ENCODE measurements at places on chromosomes 3 and 15. TPM values are rescaled to one million over a fixed set of nuclear protein-coding genes. Genes with fewer than 3 reads are reported as not detected.
A peak's percentile ranks its signal among the peaks of the same experiment; 100 is the strongest.

- DNase-seq = peak; percentile 80
These were observed at the start of gene TBC1D2B for GRCh38 chr15:78077053-78077870. Gene TBC1D2B (minus strand): TSS chr15:78077711. CDS start chr15:78077652, 59 bp downstream.

GRCh38 chr3:182913889-182914288, 66.4 kb downstream of the DCUN1D1 start:
- no peak for DNase-seq

DNA sequence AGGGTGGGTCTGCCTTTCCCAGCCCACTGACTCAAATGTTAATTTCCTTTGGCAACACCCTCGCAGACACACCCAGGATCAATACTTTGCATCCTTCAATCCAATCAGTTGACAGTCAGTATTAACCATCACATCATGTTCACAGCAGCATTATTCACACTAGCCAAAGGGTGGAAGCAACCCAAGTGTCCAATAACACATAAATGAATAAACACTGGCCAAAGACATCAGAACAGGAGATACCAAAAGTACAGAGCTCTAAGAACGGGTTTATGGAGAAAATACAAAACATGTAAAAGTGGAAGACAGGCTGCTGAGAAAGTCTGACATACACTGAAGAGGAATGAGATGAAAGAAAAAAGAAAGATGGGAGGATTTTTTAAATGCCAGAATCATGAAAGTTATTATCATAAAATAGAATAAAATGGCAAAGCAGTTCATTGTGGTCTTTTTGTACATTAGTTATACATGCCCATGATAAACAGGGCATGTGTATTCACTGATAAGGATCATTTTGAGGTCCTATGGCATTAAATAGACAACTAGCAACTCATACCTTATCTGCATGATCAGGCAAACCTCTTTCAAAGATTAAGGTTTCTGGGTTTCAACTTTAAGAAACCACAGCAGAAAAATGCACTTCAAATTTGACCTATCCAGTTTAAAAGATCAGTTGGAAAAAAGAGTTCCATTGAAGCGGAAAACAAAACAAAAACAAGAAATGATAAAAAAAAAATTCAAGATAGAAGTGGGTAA, 22.9 kb downstream of the DNAAF4 start:
- no peak for DNase-seq

DNA sequence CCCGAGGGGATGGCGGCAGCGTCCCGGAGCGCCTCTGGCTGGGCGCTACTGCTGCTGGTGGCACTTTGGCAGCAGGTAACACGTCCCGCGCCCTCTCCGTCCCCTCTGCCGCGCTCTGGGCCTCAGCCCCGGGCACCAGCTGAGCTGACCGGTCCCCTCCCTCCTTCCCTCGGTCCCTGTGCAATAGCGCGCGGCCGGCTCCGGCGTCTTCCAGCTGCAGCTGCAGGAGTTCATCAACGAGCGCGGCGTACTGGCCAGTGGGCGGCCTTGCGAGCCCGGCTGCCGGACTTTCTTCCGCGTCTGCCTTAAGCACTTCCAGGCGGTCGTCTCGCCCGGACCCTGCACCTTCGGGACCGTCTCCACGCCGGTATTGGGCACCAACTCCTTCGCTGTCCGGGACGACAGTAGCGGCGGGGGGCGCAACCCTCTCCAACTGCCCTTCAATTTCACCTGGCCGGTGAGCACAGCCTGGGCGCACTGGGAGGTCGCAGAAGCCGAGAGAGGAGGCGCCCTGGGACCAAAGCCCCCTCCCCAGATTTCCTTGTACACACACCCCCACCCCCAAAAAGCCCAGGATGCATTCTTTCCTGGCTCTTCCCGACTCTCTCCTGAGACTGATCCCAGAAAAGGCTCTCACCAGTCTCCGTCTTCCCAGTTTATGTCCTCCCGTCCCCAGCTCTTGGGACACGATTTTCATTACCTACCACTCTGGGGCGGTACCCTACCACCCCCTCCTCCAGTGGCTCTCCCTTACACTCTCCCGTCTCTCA, 705 bp downstream of the DLL4 start:
- DNase-seq = peak; percentile 73

- DNase-seq = no peak
These were observed 160.9 kb downstream of the KLHL25 start for GRCh38 chr15:85633859-85634258.

- DNase-seq = no peak
These were observed 71.3 kb upstream of the SEC13 start for GRCh38 chr3:10392244-10392643.

LNP1 gene
- total RNA-seq = 5.1 TPM

AMT gene
- 3.6 TPM for total RNA-seq

GRCh38 chr3:99915906-99916432, 98.3 kb downstream of the CMSS1 start:
- DNase-seq = no peak

- DNase-seq = no peak
These were observed 166.7 kb downstream of the STT3B start for GRCh38 chr3:31699309-31699953.

GRCh38 chr3:41143421-41144031, 55.8 kb upstream of the CTNNB1 start:
- DNase-seq = no peak

- DNase-seq = no peak
These were observed 8.8 kb upstream of the OCA2 start for GRCh38 chr15:28107904-28108275.

- no peak for DNase-seq
These were observed 55.6 kb upstream of the LRTM1 start for GRCh38 chr3:54983266-54984099.

DNA sequence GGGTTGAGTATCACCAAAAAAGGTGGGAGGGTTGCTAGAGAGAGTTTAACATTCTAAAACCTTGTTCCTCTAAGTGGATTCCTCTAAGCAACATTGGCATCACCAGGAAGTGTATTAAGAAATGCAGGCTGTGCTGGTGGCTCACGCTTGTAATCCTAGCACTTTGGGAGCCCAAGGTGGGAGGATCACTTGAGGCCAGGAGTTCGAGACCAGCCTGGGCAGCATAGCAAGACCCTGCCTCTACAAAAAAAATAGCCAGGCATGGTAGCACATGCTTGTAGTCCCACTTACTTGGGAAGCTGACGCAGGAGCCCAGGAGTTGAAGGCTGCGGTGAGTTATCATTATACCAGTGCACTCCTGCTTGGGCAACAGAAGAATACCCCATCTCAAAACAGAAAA, 4.6 kb downstream of the MYNN start:
- no peak for DNase-seq

All from aorta (tissue), 5 donors.